IPS DF 6.9 (cell line): ENCODE measurements at places on chromosomes 12 and 14.

DNA sequence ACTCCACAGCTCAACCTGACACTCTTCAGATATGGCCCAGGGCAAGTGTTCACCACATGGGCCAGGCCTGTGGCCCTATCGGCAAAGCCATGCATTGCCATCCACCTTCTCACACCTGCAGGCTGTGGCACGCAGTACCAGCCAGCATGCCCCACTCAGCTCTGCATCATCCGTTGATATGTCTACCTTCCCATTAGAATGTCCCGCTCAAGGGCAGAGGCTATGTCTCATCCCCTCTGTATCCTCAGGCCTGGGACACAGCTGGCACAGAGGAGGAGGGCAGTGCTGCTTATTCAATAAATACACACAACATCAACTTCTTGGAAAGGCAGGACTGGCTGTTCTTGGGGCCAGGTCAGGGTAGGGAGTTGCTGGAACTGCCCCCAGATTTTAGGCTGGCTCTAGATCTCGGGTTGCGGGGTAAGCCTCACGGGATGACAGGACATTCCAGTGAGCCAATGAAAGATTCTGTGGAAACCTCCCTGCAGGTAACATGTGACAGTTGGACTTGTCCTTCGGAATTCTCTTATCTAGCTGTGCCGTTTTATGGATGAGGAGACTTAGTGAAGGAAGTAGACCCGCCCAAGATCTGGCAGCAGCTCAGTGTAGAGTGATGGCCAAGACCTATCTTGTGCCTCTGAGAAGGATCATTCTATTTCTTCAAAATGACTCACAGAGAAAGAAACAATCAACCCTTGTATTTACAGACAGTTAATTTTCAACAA is 25.6 kb downstream of the SYNE3 start:
- no peak for DNase-seq

- no peak for DNase-seq
Observed at GRCh38 chr14:85475113-85475512, 54.8 kb upstream of the FLRT2 start.

DNA sequence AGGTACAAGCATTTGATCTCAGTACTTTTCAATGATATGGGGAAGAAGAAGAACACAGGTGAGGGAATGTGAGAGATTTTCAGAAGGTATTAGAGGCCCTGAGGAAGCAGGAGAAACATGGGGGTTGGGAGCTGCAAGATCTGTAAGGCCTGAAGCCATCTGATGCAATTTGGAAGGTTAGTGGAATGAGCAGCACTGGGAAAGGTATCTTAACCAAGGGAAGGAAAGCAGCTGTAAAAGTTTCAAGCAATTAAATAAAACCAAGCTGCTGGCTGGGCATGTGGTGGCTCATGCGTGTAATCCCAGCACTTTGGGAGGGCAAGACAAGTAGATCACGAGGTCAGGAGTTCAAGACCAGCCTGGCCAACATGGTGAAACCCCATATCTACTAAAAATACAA is 104.4 kb upstream of the PARP11 start:
- DNase-seq, result no peak

DNA sequence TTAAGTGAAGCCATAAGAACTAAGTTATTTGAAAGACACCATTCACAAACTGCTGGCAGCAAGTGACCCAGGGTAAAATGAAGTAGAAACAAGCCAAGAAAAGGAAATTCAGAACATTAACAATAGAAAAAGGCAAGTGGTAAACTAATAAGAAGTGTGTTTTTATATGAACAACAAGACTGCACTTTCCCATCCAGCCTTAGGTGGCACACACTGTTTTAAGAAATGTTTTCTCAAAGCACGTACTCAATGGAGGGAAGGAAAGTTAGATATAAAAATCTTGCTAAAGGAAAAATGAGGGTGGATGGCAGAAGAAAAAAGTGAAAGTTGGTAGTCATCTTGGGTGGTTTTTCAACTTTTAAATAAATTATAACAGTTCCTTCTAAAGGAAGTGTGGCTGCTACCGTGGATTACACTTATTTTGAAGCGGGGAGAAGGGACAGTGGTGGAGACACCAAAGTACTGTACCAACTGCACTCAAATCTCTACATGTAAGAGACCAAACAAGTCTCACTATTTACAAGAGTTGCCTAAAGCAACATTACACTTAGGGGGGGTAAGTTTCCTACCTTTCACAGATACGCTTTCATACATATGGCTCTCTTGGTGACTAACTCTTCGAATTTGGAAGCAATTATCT is 58.8 kb downstream of the SEL1L start:
- no peak for DNase-seq

DNA sequence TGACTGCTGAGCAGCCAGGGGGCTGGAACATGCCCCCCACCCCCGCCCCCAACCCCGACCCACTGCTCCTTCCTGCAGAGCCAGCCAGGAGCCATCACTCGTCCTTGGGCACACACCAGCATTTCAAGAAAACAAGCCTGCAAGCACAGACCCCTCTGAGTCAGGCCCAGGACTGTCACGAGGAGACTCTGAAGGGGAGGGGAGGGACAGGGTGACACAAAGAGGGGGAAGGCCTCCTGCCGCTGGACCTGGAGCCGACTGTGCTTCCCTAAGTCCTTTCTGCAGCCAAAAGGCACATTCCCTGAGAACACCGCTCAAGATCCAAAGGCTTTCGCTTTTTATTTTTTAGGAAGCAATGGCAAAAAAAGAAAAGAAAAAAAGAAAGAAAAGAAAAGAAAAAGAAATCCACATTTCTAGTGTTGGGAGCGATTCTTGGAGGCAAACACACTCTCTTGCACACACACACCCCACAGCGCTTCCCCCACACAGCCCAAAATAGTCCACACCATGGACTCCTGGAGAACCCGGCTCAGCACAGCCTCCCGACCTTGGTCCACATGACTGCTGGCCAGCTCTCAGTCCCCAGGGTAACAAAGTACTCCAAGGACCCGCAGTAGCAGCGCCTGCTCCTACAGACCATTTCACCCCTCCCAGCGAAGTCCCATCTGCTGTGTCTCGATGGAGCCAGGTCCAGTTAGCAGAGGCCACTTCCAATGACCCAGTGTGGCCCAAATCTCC is 101.7 kb downstream of the DPF3 start:
- no peak for DNase-seq

- DNase-seq, result no peak
Observed at GRCh38 chr14:68318828-68319227, 474.0 kb downstream of the ZFP36L1 start.

DNA sequence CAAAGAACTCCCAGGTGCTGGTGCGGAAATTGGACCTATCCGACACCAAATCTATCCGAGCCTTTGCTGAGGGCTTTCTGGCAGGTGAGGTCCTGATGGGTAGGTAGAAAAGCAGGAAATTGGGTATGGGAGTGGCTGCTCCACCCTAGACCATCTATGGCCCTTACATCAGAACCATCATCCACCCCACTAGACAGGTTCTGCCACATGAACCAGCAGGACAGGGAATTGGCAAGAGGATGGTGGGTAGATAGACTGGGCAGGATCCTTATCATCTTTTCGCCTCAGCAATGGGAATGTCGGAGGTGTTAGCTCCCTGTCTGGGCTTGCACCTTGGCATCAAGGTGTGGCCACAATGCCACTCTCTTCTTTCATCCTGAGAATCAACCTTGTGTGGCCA is 23.5 kb downstream of the RDH12 start:
- DNase-seq, result no peak
